ENCODE measurements at places on chromosomes 3 and 15.

DNA sequence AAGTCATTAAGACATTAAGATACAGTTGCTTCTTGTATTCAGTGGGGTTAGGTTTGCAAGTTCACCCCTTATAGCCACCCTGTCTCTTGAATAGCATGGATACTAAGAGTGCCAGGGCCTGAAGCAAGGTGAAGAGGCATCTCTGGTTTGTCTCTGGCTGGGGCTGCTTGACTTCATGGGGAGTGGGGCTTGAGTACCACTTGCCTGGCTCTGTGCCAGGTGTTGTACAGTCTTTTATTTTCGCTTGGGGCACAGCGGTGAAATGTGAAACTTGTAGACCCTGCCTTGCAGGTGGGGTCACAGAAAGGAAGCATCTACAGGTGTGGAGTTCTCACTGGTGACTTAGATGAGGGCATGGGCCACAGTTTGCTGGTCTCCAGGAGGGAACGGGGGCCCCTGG lies 152.1 kb downstream of the PDE8A start:
- no peak for DNase-seq

- DNase-seq: no peak
These were observed 8.6 kb downstream of the WDR73 start for GRCh38 chr15:84645496-84645895.

DNA sequence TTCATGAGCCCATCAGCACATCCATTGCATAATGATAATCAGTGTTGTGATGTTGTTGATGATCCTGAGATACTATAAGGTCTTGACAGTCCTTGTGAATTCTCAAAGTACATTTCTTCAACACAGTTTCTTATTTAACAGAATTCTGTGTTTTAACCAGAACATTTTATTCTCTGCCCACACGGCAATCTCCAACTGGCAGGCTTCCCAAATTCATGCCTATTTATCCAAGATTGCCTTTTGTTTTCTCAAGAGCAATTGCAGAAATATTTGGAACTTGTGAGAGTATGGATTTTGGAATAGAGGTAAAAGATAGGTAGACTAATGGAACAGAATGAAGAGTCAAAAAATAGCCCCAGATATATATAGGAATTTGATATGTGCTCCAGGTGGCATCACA lies 116.0 kb downstream of the UACA start:
- DNase-seq: no peak

GRCh38 chr3:34683851-34684250 lies 885.4 kb downstream of the PDCD6IP start:
- no peak for DNase-seq

DNA sequence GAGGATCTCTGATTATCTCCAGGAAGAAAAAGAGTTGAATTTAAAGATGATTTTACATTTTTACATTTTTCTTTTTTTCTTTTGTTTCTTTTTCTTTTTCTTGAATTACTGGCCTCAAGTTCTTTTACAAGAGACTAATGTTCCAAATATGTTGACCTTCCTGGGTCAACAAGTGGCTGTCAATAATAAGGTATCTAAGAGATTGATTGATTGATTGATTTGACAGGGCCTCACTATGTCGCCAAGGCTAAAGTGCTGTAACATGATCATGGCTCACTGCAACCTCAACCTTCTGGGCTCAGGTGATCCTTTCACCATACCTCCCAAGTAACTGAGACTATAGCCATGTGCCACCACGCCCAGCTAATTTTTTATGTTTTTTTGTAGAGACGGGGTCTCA lies 44.6 kb downstream of the KIF9 start:
- DNase-seq: no peak

- DNase-seq: no peak
These were observed 110.3 kb downstream of the PPP2R3A start for GRCh38 chr3:136075811-136076210.

- DNase-seq: no peak
These were observed 419.9 kb upstream of the RARB start for GRCh38 chr3:25007974-25008658.

DNA sequence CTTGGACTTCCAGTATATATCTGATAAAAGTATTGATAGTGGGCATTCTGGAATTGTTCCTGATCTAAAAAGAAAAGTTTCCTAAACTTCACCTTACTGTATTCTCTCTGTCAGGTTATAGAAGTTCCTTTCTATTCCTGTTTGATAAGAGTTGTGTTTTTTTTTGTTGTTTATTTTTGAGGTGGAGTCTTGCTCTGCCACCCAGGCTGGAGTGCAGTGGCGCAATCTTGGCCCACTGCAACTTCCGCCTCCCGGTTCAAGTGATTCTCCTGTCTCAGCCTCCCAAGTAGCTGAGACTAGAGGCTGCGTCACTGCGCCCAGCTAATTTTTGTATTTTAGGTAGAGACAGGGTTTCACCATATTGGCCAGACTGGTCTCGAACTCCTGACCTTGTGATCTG lies 13.1 kb downstream of the BLM start:
- no peak for DNase-seq

GRCh38 chr3:115960799-115961198 lies 337.5 kb downstream of the GAP43 start:
- no peak for DNase-seq

Measured in NCI-H1436 (cell line).